Psoas muscle (tissue), 8 donors: ENCODE measurements at places on chromosomes 4 and X.

DNA sequence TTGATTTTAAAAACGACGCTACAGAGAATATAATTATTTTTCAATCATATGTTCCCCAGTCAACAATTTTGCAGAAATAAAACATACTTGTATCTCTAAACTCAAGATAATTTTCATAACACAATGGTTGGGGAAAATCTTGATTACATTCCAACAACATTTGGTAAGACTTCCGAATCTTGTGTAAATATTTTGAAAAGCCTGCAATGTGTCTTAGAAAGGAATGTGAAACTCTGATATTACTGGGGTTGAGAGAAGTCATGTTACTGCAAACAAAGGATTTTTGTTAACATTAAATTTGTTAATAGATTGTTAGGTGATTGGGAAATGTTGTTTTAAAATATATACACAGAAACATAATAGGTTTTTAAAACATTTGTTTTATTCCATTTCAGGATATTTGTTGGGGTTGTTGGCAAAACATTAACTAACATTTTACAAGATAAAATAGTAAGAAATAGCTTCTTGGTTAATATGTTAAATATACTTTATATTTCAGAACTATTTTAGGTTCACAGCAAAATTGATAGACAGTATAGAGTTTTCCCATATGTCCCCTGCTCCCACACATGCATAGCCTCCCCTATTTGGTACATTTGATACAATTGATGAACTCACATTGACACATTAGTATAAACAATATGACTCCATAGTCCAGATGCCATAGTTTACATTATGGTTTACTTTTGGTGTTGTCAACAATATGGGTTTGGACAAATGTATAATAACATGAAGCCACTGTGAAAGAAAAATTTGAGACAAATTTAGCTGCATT lies 218.6 kb upstream of the FAM47A start:
- DNase-seq: no peak

- DNase-seq: no peak
Observed at GRCh38 chrX:4936315-4936714, 1222.9 kb upstream of the PRKX start.

GRCh38 chr4:128424527-128425497 lies 137.2 kb upstream of the PGRMC2 start:
- no peak for DNase-seq

DNA sequence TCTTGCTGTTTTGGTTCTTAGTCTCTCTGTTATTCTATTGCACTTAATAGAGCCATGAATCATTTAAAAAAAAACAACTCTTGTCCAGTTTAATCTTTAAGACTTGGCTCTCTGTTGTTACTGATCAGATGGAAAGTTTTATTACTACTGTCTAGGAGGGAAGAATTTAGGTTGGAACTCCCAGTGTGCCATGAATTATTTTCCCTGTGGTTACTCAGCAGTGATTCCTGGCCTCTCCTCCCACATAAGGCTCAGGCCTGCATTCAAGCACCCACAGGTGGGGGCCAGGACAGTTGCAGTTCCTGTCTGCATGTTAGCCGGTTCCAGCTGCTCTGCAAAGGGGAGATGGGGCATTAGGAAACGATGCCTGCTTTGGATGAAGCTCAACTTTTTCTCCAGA lies 29.8 kb upstream of the ESX1 start:
- no peak for DNase-seq

- DNase-seq: no peak
Observed at GRCh38 chr4:100816436-100817045, 298.7 kb upstream of the EMCN start.

- no peak for DNase-seq
Observed at GRCh38 chr4:140695483-140695882, 60.7 kb downstream of the TBC1D9 start.
